ENCODE measurements at places on chromosomes 13 and 19.

DNA sequence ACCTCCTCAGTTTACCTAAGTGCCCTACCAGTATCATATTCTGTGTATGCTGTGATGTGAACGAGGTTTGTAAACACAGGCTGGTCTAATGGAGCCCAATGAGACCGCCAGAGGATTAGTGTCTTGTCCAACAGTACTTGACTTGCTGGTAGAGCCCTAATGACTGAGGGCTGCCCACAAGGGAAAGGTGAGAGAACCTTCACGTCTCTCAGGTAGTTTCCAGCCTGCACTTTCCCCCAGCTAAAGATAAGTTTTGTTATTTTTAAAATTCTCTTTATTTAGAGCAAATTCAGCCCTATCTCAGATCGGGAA, 498 bp upstream of the RBM26 start:
- DNase-seq = no peak

DNA sequence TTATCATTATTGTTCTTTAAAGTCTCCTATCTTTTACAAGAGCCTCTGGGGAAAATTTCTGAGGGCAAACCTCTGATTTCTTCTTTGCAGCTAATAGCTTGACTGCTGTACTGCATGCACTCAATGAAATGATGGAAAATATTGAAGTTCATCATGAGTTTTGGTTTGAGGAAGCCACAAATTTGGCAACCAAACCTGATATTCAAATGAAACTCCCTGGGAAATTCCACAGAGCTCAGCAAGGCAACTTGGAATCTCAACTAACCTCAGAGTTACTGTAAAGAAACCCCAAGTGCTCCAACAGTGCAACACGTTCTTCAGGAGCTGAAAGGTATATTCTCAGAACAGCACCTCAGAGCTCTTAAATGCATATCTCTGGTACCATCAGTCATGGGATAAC, 14.2 kb upstream of the RNF6 start:
- DNase-seq = no peak

GRCh38 chr13:97139691-97140090, 82.4 kb upstream of the MBNL2 start:
- DNase-seq = no peak

- DNase-seq = no peak
Measured at GRCh38 chr13:53028637-53029203, at the start of gene OLFM4. OLFM4 (plus strand) TSS chr13:53028813; CDS start chr13:53028837, 24 bp downstream.

DNA sequence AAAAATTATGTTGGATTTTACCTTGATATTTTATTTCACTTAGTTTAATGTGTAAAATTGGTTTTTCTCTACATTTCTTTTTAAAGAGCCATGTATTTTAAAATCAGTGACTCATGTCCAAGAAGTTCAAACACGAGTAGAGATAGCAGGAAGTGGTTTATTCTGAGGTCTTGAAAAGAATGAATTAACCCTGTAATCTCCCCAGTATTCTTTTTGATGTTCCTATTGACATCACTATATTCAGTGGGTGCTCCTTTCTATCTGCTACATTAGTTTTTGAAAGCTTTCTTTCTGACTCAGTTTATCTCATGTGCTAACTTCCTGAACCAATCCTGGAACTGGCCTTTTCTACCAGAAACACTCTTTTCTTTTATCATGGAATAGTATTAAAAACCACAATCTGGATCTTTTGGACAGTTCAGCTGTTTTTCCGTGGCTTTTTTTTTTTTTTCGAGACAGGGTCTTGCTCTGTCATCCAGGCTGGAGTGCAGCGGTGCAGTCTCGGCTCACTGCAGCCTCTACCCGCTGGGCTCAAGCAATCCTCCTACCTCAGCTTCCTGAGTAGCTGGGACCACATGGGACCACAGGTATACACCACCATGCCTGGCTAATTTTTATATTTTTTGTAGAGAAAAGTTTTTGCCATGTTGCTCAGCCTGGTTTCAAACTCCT, 114.9 kb downstream of the PCCA start:
- no peak for DNase-seq

All from gastrocnemius medialis (tissue), 4 donors.